ENCODE measurements at places on chromosomes 12 and 14.

- DNase-seq, result no peak
Measured at GRCh38 chr12:90851800-90852718, 102.9 kb downstream of the CCER1 start.

- DNase-seq, result peak; percentile 71
Measured at GRCh38 chr12:12334367-12335040, 15.5 kb downstream of the MANSC1 start.

- no peak for DNase-seq
Measured at GRCh38 chr14:88499225-88499624, 55.6 kb downstream of the PTPN21 start.

DNA sequence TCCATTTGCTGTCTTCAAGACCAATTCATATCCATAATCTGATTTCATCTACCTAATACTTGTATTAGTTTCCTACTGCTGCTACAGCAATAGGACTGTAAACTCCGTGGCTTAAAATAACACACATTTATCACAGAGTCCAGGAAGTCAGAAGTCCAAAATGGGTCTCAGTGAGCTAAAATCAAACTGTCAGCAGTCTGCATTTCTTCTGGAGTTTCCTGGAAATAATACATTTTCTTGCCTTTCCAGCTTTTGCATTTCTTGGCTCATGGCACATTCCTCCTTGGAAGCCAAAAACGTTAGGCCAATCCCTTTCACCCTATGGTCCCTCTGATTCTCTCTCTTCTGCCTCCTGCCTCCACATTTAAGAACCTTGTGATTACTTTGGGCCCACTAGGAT, 239.8 kb downstream of the PRKD1 start:
- no peak for DNase-seq

DNA sequence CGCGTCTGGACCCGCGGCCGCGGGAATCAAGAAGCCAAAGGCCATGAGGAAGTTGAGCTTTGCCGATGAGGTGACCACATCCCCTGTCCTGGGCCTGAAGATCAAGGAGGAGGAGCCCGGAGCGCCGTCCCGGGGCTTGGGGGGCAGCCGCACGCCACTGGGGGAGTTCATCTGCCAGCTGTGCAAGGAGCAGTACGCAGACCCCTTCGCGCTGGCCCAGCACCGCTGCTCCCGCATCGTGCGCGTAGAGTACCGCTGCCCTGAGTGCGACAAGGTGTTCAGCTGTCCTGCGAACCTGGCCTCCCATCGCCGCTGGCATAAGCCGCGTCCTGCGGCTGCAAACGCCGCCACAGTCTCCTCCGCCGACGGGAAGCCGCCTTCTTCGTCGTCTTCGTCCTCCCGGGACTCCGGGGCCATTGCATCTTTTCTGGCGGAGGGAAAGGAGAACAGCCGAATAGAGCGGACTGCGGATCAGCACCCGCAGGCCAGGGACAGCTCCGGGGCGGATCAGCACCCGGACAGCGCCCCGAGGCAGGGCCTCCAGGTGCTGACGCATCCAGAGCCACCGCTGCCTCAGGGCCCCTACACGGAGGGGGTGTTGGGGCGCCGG, 1.0 kb downstream of the INSM2 start:
- DNase-seq, result peak; percentile 42

GRCh38 chr14:61838661-61839245, 76.5 kb downstream of the SNAPC1 start:
- no peak for DNase-seq

Data from glutamatergic neuron (in vitro differentiated cells).